GM13976 (cell line): ENCODE measurements at places on chromosomes 16 and 17.
A peak's percentile ranks its signal among the peaks of the same experiment; 100 is the strongest.

DNA sequence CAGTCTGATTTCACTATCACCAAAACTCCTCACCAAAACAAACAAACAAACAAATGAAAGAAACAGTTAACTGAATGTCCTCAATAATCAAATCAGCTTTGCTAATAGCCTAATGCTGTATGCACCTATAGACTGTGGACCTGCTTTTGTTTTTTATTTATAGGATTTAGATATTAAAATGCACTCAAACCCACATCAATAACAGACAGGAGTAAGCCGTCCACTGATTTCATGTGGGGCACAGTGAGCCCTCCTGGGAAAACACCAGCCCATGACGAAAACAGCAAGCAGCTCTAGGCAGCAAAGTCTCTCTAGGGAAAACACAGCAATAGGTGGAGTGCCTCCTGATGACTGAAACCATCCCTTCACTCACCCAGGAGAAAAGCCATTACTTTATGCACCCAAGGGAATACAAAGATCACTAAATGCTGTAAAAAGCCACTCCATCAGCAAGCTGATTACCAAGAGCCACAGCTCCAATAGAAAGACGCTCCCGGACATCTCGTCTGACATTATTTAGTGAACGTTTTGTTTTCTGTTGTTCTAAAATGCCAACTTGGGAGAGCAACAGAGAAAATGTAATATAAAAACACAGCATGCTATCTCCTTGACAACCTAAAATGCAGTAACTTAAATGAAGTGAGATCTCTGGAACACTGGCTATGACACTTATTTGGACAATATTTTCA is 47.8 kb downstream of the ANKFY1 start:
- peak; percentile 43 for DNase-seq

- no peak for DNase-seq
Measured at GRCh38 chr17:37384560-37385149, 8.9 kb downstream of the C17orf78 start.

DNA sequence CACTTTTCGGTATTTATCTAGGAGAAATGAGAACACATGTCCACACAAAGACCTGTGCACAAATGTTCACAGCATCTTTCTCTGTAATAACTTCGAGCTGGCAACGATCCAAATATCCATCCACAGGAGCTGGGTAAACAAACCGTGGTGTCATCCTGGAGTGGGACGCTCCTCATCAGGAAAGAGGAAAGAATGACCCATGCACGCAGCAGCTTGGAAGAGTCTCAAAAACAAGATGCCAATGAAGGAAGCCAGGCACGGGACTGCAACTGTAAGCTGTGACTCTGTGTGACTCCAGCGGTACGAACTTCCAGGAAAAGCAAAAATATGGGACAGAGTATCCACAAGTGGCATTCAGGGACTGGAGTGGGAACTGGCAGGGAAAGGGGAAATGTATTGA is 36.7 kb upstream of the CIBAR2 start:
- no peak for DNase-seq

GRCh38 chr17:27522028-27522635 is 65.9 kb downstream of the KSR1 start:
- DNase-seq, result no peak

DNA sequence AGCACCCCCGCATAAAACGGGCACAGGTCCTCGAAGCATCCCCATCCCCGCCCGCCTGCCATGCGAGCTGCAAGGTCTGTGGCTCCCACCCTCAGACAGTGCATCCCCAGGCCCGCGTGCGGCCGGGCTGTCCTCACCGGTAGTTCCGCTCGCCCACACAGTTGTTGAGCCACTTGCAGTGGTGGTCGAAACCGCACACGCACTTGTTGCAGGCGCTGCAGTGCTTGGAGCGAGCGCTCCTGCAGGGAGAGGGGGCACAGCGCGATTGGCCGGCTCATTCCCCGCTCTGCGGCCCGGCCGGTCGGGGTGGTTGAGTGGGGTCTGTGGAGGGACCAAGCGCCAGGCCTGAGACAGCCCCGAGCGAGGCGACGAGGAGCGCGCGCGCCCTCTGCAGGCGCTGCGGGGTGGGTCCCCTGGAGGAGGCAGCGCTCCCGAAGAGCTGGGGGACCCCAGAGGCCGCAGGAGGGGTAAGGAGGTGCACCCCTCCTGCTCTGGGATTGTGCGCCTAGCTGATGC is 6.0 kb upstream of the TPPP3 start:
- DNase-seq, result peak; percentile 89

DNA sequence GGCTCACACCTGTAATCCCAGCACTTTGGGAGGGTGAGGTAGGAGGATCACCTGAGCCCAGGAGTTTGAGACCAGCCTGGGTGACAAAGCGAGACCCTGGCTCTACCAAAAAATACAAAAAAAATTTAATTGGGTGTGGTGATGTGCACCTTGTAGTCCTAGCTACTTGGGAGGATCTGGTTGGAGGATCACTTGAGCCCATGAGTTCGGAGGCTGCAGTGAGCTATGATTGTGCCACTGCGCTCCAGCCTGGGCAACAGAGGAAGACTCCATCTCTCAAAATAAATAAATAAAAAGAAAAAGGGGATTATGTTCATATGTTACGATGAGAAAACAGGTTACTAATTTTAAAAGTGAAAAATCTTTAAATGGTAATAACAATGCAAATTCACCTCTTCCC is 996 bp downstream of the MLKL start:
- DNase-seq, result no peak

DNA sequence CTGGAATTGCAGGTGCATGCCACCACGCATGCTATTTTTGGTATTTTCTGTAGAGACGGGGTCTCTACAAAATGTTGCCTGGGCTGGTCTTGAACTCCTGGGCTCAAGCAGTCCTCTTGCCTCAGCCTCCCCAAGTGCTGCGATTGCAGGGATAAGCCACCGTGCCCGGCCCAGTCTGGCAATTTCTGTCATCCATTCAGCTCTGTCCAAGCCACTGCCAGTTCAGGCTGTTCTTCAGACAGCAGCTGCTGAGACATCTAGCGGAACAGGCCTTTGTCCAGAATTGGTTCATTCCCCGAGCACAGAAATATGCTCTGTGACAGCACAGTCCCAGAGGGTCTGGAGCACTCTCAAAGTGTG is 5.4 kb downstream of the SLC47A1 start:
- no peak for DNase-seq

DNA sequence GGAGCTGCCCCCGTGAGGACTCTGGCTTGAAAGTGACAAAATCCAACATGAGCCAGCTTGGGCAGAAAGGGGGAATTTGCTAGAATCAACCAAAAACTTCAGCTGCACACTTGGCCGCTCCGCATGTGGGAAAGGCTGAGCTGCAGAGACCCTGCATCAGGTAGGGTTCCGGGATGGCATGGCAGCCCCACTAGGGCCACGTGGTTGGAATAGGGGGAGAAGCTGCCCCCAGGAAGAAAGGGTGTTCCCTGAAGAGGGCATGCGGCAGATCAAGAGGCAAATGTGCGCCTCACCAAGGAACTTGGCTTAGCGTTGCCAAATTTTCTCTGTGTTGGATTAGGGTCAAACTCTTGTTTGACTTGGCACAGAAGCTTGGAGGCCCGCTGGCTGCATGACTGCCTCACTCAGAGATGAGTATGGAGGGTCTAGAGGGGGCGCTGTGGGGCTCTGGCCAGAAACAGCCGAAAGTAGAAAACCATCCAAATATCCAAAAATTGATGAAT is 29.2 kb upstream of the WFIKKN2 start:
- no peak for DNase-seq

DNA sequence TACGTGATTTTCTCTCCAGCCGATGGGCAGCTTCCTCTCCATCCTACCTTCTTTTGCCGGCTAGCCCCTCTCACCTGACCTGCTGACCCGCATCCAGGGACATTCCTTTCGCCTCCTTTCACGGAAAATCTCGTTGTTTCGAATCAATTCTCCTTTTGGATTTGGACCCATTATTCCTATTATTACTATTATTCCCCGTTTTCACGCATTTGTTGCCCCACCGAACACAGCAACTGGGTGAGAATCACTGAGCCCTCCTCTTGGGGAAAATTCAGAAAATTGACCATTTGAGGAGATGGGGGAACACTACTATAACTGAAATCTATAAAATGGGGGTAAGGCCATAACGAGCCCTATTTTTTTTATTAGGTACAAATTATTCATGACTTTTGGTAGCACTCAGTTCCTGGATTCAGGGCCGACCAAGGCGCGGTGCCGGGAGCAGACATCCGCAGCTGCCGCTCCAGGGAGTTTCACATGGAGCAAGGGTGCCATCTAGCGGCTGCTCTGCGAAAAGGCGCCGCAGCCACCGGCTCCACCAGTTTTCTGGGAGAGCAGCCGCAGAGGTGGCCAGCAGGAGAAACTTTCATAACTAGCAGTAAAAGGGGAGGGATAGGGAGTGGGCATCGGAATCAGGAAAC is 3.3 kb upstream of the HOXB8 start:
- peak; percentile 92 for DNase-seq

GRCh38 chr16:9225527-9226316 is 134.3 kb downstream of the HAPSTR1 start:
- no peak for DNase-seq
